ENCODE measurements at places on chromosomes 6 and 20.
A peak's percentile ranks its signal among the peaks of the same experiment; 100 is the strongest.

- no peak for DNase-seq
Observed at GRCh38 chr20:2879146-2879545, 5.9 kb downstream of the PTPRA start.

DNA sequence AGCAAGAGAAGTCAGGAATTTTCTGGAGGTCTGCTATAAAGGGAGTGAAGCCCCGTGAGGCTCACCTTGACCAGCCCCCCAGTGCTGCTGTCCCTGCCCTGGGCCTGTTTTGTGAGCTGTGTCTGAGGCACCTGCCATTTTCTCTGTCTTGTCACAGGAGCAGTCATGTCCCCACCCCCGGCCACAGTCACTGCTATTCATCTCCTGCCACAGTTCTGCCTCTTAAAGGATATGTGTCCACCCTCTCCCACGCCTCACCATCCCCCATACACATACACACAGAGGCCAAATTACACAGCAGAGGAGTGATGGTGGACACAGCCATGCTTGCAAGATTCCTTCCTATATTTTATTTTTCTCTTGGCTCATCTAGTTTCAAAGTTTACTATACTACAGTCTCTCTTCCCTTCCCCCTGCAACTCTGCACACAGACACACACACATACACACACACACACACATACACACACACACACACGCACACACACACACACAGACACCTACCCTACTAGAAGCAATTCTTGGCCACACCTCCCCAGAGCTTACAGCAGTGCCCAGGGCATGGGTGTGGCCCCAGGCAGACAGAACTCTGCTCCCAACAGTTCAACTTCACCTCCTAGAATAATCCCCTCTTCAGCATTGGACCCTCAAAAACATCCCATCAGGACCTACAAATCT, 68.7 kb upstream of the TAB2 start:
- DNase-seq: peak; percentile 5

- no peak for DNase-seq
Observed at GRCh38 chr20:46551522-46552381, 1.3 kb upstream of the OCSTAMP start.

GRCh38 chr6:46352541-46353268, 138.5 kb downstream of the RCAN2 start:
- no peak for DNase-seq

- no peak for DNase-seq
Observed at GRCh38 chr6:90434094-90434493, 137.5 kb upstream of the BACH2 start.

GRCh38 chr6:142489722-142490610, 188.2 kb downstream of the ADGRG6 start:
- DNase-seq: no peak

DNA sequence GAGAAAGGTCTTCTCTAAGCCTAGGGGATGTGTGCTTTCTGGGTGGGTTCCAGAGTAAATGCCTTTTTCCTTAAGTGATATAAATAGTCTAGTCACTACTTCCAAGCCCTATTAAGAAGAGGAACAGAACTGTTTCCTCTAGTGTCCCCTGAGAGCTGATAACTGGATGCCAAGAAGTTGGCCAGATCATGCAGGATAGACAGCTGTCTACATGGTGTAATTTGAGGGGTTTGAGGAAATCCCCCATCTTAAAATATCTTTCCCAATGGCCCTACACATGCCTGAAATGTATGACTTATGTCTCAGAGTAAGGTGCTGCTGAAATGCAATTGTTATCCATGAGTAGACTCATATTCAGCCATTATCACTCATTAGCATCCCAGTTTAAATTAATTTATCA, 20.2 kb upstream of the PIM1 start:
- no peak for DNase-seq

DNA sequence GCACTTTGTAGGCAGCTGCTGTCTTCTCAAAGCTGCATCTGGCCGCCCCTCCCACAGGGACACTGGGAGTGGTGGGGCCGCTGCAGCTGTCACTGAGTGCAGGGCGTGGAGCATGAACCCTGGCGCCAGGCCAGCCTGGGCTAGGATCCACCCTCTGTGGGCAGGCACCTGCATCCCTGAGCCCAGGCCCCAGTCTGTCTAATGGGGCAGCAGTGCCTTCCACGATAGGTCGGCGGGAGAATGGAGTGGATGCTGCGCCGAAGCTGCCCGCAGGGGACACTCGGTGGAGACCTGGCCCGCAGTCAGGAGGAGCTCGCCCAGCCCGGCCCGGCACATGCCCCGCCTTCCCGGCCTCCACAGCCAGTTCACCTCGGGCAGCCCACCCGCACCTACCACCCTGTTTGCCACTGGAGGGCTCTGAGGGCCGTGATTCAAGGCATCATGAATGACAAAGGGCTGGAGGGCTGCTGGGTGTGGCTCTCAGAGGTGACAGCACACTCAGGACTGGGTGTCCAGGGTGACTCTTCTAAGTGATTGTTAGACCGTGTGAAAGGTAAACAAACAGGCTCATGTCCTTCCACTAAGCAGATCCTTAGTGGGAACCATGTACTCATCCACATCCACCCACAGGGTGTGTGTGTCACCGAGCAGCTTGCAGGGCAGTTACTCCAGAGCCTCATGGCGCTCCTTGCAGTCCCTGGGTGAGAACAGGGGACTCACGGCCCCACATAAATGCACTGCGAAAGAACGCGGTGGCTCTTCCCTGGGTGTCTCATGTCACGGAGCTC, 133.9 kb downstream of the AGPAT4 start:
- DNase-seq: no peak

DNA sequence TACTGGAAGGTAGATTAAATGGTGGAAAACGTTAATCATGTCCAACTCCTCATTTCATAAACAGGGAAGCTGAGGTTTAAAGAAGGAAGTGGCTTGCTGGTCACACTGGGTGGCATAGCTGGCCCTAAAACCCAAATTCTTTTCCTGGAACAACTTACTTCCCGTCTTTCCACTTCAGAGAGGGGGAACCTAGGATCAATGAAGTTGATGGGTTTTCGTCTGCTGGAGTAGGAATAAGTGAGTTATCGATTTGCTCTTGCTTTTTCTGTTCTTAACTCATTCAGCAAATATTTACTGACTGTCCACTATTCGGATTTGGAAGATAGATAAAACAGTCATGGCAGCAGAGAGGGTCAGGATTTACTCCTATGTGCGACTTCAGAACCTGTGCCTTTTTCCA, 1.2 kb upstream of the SYS1 start:
- no peak for DNase-seq

- DNase-seq: no peak
Observed at GRCh38 chr20:41734506-41734945, 116.3 kb upstream of the CHD6 start.

- DNase-seq: no peak
Observed at GRCh38 chr6:143223895-143224294, 163.2 kb downstream of the AIG1 start.

- DNase-seq: no peak
Observed at GRCh38 chr6:15780437-15780836, 117.6 kb upstream of the DTNBP1 start.

- DNase-seq: no peak
Observed at GRCh38 chr6:167330750-167331149, 5.9 kb downstream of the TTLL2 start.

DNA sequence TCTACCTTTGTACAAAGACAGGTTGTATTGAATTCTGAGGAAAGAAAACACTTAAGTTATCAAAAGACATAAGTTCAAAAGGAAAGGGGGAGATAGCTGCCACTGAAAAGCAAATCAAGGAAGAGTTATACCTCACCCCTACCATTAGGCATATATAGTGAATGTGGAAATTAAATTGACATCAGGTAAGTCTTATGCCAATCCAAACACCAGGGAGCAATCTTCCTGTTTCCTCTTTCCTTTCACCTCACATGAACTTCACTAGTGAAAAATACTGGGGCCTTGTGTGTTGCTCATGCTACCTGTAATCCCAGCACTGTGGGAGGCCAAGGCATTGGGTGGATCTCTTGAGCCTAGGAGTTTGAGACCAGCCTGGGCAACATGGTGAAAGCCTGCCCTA, 10.9 kb upstream of the C6orf58 start:
- DNase-seq: no peak

- DNase-seq: no peak
Observed at GRCh38 chr6:27507041-27507956, 34.4 kb upstream of the ZNF184 start.

DNA sequence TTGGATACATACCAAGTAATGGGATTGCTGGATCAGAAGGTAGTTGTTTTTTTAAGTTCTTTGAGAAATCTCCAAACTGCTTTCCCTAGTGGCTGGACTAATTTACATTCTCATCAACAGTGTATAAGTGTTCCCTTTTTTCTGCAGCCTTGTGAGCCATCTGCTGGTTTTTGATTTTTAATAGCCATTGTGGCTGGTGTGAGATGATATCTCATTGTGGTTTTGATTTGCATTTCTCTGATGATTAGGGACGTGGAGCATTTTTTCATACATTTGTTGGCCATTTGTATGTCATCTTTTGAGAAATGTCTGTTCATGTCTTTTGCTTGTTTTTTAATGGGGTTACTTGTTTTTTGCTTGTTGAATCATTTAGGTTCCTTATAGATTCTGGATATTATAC, 34.8 kb downstream of the TOP1 start:
- DNase-seq: no peak

GRCh38 chr20:63765902-63766301, 26.3 kb downstream of the SLC2A4RG start:
- no peak for DNase-seq

GRCh38 chr20:10487142-10488136, 52.3 kb downstream of the SLX4IP start:
- no peak for DNase-seq

DNA sequence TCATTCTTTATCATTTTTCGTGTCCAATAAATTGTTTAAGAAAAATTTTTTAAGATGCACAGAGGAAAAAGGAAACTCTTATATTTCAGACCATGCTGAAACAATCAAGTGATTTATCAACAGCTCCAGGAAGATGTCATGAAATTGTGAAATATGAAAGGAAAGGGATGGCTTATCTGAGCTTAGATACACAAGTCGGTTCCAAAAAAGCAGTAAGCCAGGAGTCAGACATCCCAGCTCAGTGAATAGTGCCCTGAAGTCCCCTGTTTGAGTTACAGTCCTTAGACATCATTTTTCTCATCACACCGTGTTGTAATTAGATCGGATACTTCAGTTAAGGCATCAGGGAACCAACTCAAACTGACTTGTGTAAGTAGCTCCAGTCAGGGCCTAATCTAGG, 91.0 kb upstream of the SSTR4 start:
- no peak for DNase-seq

DNA sequence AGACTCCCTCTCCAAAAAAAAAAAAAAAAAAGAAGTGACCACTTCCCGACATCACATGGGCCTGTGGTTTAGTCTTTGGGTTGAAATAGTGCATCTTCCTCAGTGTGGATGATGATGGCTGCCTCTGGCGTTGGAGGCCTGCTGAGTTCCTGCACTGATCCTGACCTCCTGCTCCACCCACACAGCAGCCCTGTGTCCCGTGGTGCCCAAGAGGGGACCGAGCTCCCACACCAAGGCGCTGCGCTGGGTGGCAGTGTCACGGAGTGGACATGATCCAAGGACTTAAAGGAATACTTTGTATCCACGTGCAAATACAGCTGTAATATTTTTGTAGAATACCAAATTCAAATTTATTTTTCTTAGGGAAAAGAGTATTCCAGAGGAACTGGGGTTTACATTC, 109.2 kb upstream of the PHACTR3 start:
- DNase-seq: no peak

DNA sequence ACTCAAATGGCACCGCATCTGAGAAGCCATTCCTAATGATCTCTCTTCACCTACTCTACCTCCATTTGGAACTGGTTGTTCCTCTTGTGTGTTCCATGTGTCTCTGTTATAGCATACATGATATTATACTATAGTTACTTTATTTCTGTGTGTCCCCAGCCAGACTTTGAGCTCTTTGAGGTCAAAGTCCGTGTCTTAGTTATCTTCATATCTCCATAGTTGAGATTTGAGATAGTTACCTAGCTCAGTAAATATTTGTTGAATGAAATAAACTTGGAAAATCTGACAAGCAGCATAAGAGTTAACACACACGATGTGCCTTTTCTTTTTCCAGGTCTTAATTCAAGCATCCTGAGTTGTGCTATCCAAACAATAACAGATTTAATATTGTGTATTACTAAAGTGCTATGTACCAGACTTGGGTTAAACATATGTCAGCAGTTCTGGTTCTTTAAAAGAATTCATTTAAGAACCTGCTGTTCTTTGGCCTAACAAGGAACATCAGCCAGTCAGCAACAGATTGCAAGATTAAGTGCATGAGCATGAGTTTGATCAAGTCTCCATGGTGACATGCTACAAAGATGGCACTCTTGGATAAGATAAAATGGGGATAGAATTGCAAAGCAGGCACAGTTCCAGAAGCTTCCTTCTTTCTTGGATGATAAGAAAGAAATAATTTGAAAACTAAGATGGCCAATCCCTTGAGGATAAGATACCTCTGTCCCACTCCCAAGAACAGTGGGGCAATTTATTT, 8.7 kb upstream of the TNFRSF21 start:
- DNase-seq: no peak

- DNase-seq: no peak
Observed at GRCh38 chr6:147407571-147407970, 100.9 kb upstream of the SAMD5 start.

DNA sequence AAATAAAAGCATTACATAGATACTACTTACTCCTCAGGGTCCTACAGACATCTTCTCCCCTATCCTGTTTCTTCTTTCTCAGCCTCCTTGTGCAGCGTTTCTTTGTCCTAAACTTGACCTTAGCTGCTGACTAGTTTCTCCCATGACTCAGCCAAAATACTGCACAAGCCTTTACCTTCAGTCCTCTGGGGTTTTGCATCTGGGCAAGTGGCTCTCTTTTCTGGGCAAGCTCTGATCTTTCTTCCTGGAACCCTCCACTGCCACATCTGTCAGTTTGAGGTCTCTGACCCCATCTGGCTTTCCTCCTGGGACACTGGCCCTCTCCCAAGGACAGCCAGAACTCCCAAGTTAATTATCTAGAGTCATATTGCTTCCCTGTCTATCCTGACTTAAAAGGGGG, 838.4 kb downstream of the DHX35 start:
- no peak for DNase-seq

DNA sequence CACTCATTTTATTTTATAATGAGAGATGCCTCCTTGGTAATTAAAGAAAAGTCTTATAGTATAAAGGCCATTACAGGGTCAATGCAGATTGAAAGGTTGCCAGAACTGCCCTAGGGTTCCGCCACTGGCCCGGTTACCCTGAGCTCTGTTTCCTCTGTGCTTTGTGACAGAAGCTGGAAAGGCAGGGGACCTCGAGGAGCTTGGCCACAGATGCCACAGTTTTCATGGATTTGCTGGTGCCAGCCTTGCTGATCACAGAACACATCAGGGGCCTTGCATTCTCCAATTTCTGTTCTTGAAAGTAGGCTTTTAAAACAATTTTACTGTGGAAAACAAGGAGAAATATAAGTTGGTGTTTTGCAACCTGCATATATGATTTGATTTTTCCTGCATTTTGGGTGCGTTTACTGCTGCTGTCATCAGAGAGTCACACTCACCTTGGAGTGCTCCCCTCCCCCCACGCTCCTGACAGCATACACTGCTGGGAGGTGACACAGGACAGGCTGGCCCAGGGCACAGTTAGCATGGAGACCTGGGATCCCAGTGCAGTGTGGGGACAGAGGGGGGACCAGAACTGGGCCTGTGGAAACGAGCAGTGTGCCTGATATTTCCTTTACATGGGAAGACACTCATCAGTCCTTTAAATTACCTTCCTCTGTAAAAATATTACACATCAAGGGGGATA, 142.8 kb downstream of the CFAP61 start:
- DNase-seq: no peak

- DNase-seq: no peak
Observed at GRCh38 chr20:641516-641875, 11.5 kb downstream of the SRXN1 start.

Measured in stimulated activated naive CD4-positive, alpha-beta T cell treated with Interleukin-2 at 50 U/mL for 16 hours (primary cell).